ENCODE measurements at places on chromosomes 7 and 10. TPM values are rescaled to one million over a fixed set of nuclear protein-coding genes. Genes with fewer than 3 reads are reported as not detected.
A peak's percentile ranks its signal among the peaks of the same experiment; 100 is the strongest.

Gene HERC4
- 42.0 TPM for total RNA-seq

Gene HABP2
- not detected for total RNA-seq

Gene H2BK1
- total RNA-seq = not detected

Gene LEP
- not detected for total RNA-seq

Gene ENTPD7
- 18.4 TPM for total RNA-seq

Gene MYOF
- total RNA-seq = 300 TPM

Gene ADCYAP1R1
- total RNA-seq = not detected

Gene LIPJ
- not detected for total RNA-seq

Gene CNPY1
- total RNA-seq = not detected

- no peak for DNase-seq
Observed at GRCh38 chr10:68105820-68106219, 3.5 kb upstream of the MYPN start.

- DNase-seq = no peak
Observed at GRCh38 chr7:145169908-145170307, 334.1 kb upstream of the TPK1 start.

DNA sequence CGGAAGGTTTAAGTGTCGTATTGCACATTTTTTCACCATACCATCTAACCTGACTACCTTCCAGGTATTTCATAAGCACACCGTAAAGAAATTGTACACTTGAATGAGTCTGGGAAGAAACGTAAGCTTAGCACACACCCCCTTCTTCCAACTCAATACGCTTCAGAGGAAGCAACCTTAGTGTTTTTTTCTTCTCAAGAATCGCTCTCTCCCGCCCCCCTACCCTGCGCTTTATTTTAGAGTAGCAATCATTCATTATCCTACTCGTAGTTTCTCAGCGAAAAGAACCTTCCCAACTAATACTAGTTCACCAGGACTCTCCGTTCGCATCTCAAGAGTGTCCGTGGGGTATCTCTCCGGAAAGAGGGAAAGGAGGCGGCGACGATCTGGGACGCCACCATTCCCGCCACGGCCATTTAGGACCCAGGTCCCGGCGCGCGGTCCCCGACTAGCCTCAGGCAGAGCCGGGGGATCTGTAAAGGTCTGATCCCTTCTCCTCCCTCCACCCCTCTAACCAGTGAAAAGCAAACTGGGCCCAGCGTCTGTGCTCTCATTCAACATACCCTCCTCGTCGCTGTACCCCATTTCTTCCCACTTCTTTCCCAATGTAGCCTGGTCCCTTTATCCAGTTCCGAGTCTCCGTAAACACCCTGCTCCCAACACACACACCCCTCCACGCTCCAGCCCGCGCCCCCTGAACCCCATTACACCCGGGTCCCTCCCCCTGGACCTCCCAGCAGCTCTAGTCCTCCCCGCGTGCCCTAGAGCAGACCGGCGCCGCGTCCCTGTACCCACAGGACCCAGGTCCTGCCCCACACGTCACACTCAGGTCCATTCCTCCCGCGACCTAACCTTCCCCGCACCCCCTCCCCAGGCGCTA, 16.0 kb downstream of the MYOZ1 start:
- peak; percentile 44 for DNase-seq

- DNase-seq = no peak
Observed at GRCh38 chr10:132499367-132499685, 38.3 kb upstream of the INPP5A start.

- peak; percentile 79 for DNase-seq
Observed at GRCh38 chr10:73892310-73893030, 18.1 kb upstream of the CAMK2G start.

DNA sequence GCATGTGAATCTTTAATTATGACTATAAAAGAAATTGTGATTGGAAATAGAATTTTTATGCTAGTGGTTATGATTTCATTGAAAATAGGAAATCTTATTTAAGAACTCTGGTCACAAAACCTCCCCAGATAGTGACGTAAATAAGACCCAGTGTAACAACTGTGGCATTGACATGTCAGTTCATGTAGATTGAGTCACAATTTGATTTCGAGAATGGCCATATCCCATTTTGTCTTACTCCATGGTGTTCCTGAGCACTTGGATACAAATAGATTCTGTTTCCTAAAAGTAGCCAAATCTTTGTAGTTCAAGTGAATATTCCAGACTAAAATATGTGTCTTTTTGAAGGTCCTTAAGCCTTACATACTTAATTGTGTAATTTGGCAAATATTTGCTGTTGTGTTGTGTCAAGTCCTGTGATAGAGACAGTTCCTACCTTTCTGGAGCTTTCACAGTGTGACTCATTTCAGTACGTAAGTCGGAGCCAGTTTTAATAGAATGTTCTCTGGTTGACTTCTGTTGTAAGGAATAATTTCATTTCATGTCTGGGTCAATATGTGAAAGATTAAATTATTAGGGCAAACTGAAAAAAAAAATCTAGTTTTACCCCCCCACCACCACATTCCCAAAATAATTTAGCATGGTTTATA, 37.1 kb upstream of the TOMM7 start:
- DNase-seq = no peak

DNA sequence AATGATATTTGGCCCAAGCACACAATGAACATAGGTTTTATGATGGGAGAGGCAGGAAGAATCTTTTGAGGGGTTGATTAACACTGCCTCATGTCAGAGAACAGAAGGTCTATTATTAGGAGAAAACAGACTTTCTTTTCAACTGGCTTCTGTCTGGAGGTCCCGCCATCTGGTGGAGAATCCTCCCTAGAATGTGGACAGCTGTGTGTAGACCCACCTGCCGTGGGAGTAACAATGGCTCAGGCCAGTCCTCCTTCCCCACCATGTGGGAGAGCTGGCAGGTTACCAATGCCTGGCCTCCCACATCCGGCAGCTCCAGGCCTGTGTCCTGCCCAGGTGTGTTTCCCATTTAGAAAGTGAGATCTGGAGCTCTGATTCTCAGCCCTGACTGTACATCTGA, 70.4 kb upstream of the AOAH start:
- no peak for DNase-seq

GRCh38 chr7:81925530-81925929, 155.7 kb upstream of the HGF start:
- no peak for DNase-seq

- DNase-seq = no peak
Observed at GRCh38 chr7:123004931-123005330, 9.4 kb upstream of the TAS2R16 start.

GRCh38 chr10:52951824-52952223, 179.2 kb upstream of the MBL2 start:
- DNase-seq = no peak

GRCh38 chr10:44978570-44979280, at the start of gene DEPP1:
Gene DEPP1 (minus strand): TSS chr10:44978809. CDS start chr10:44978030, 779 bp downstream.
- peak; percentile 91 for DNase-seq

DNA sequence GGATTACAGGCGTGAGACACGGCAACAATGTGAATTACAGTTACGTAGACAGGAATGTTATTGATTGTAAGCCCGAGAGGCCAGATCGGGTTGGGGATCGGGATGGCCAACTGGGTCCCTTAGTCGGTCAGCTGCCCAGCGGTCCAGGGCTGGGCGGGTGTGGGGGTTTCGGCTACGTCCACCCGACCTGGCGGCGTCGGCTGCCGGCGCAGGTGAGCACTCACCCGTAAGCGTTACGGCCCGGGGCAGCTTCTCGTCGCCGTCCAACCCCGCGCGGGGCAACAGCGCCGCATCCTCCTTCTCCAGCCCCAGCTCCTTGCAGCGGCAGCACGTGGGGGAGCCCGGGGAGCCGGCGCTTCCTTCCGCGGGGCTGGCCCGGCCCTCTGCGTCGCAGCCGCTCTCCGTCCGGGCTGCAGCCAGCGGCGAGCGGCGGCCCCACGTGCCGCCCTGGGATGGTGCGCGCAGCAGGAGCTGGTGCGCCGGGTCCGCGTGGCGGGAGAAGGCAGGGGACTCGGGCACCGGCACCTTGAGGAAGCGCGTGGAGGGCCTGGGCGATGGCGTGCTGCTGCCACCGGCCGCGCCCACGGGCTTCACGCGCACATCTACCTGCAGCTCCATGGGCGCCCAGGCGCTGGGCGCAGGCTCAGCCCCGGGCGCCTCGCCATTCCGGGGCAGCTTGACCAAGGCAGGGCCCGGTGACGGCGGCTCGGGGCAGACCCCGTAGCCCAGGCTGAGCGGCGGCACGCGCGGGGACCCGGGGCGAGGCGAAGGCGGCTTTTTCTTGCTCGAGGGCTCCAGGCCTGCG, 609 bp downstream of the KLRG2 start:
- no peak for DNase-seq

DNA sequence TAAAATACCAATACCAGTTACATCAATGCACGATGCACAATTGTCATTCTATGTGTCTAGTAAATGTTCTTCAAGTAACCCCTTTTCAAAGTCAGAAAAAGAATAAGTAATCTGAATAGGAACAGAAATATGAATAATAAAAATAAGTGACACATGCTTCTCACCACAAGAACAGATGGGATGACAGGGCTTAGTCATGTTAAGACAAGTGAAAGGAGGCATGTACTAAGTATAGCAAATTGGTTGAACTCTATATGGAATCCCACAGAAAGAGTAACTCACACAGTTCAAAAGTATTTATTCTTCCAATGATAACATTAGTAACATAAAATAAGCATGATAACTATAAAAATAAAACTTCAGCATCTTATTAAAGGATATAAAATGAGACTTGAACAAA, 100.9 kb upstream of the TAS2R16 start:
- no peak for DNase-seq

GRCh38 chr10:58393317-58393716, 8.1 kb downstream of the TFAM start:
- DNase-seq = no peak

GRCh38 chr10:132465193-132465888, 68.3 kb downstream of the PWWP2B start:
- no peak for DNase-seq

GRCh38 chr7:2274666-2275065, 32.6 kb downstream of the NUDT1 start:
- no peak for DNase-seq

DNA sequence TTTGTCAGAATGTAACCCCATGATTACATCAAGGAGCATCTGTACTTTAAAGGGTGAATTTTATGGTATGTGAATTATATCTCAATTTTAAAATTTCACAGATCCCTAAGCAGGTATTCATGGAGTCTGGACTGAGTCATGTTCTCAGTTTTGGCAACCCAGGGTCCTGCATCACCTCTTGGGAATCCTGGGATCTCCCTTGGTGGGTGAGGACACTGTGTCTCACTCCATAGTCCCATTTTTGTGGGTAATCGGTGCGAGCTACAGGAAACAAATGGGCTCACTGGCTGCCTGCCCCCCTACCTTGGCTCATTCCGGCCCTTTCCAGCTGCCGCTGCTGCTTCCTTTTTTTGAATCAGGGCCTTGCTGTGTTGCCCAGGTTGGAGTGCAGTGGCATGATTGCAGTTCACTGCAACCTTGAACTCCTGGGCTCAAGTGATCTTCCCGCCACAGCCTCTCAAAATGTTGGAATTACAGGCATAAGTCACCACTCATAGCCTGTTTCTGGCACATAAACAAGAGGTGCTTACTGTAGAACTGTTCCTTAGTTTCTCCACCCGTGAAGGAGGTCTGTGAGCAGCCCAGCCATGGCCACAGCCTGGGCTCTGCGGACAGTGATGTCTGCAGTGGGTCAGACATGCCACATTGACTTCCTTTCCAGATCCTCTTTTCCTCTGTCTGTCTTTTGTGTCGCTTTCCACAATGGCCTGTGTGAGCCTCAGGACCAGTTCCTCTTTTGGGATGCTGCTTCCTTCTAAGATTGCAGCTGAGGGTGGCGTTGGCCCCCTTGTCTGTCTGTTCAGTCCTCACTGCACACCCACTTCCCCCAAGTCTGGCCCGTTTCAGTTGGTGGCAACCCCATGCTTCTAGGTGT, 14.5 kb downstream of the PALD1 start:
- DNase-seq = no peak

- no peak for DNase-seq
Observed at GRCh38 chr10:44185315-44185666, 199.6 kb downstream of the CXCL12 start.

GRCh38 chr7:155893664-155894063, 81.4 kb upstream of the SHH start:
- DNase-seq = no peak

- peak; percentile 50 for DNase-seq
Observed at GRCh38 chr10:77925795-77926565, 575 bp downstream of the DLG5 start.

GRCh38 chr7:94188350-94188749, 184.2 kb upstream of the BET1 start:
- DNase-seq = no peak

DNA sequence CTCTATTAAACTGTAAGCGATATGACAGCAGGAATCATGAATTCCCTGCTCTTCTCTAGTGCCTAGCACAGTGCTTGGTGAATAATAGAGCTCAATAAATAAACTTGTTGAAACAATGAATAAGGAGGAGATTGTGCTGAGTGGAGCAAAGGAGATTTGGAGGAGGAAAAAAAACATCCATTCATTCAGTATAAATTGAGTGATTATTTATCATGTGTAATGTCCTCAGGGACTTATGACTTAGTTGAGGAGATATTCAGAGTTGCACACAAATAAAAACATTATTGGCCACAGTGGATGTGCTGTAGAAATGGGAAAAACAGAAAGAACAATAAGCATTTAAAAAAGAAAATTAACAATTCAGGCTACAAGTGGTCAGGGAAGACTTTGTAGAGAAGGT, 125.7 kb downstream of the FOXP2 start:
- no peak for DNase-seq

GRCh38 chr7:27697861-27698430, 35.3 kb upstream of the HIBADH start:
- peak; percentile 47 for DNase-seq

DNA sequence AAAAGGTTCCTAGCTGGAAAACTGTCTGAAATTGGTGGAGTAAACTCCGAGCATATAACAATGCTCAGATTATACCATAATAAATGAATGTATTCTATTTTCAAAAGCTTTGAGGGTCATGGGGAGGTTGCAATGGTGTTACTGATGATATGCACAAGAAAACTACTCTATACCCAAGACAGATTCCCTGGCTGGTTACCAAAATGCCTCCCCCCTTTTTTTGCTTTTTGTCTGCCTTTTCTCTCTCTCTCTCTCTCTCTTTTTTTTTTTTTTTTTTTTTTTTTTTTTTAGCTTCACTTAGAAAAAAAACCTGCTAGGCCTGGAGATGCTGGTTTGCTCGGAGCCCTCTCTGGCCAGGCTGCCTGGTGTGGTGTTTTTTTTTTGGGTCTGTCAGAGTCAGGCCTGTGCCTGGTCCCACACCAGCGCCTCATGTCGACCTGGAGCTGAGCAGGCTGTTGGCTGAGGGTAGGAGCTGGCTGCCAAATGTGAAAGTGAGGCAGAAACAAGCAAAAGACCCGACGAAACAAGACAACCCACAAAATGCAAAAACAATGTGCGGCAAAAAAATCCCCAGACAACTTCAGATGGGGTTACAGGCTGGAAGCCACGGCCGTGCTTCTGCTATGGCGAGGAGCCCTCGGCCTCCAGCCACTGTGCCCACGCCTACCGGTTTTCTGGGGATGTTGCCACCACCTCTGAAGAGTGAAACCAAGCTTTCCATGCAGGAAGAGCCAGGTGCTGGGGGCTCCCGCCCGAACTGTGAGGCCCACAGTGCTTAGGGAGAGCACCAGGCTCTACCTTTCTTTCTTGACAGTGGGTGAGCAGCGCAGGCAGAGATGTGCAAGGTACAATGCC, 59.9 kb upstream of the EFCAB10 start:
- DNase-seq = no peak

Measured in SJSA1 (cell line).